ENCODE measurements at places on chromosomes 6 and 20.
A peak's percentile ranks its signal among the peaks of the same experiment; 100 is the strongest.

GRCh38 chr6:5135788-5136376 lies 50.7 kb downstream of the PPP1R3G start:
- no peak for DNase-seq

- DNase-seq, result no peak
Measured at GRCh38 chr6:138821519-138821918, 25.6 kb downstream of the ECT2L start.

GRCh38 chr20:13260650-13261279 lies 39.7 kb downstream of the ISM1 start:
- DNase-seq, result no peak

DNA sequence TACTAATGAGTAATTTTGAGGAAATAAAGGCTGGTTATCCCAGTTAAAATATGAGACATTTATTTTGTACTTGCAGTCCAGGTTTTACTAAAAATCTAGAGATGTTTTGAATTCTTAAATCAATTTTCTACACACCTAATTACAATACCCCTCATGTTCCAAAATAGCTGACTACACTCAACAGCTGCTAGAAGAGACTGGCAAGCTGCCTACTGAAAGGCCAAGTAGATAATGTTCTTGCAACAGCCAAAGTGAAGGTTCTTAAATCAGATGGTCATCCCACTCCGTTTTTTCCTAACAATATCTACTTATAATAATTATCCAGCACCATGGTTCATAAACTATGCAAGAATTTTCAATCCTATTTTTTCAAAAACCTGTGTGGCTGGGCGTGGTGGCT lies 69.0 kb downstream of the DTNBP1 start:
- DNase-seq, result peak; percentile 27

GRCh38 chr20:53736122-53736756 lies 142.6 kb upstream of the ZNF217 start:
- no peak for DNase-seq

GRCh38 chr6:132663661-132664060 lies 4.7 kb upstream of the TAAR1 start:
- peak; percentile 26 for DNase-seq

DNA sequence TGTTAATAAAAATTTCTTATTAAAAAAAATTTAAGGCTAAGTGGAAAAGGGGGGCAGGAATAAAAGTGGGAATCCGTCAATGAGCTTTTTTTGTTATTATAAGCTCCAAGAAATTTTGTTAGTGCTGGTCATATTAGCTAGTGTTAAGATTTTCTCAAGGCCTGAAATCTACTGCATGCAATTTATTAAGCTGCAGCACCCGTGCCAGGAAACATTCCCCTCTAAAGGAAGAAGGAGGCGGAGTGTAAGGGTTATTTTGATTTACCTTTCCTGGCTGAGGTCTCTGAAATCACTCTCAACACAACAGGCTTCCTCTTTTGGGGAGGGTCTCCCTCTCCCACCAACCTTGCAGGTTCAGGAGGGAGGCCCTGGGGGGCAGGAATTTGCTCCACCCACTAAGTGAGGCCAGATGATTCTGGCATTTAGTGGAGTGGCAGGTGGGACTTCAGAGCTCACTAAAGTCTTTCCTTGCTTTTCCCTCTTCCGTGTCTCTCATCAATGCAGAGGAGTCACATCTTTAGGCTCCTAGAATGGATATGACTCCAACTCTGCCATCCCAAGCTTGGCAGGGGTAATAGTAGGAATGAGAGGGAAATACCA lies 168.8 kb downstream of the BCAS1 start:
- no peak for DNase-seq

DNA sequence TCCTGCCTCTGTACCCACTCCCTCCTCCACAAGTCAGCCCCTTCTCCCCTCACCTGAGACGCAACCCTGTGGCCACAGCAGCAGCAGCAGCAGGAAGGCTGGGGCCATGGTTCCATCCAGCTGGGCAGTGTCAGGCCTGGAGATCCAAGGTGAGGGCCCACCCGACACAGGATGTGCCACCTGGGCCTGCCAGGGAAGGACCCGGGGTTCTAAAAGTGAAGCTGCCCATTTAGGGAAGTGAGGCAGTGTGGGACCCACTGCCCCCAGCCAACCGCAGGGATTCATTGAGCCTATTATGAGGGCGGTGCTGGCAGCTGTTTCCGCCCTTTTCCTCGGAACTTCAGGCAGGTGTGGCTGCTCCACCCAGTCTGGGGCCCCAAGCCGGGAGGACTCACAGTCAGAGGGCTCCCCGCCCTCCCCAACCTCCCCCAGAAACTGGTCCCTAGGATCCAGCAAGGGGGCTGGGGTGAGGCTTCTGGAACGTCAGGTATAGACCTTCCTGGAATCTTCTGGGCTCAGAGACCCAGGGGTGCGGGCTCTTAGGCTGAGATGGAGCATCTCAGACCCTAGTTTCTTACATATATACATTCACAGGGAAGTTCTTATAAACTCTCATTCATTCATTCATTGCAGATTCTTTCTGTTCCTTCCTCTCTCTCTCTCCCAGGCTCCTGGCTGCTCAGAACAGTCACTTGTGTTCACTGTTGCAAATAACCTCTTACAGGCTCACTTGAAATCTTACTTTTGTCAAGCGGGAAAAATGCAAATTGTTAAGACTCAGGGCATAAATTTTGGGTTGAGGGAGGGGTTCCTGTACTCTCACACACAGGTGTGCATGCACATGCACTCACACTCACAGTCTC lies at the start of gene TREML2:
TREML2 (minus strand) TSS at position 249 of the 863 bp plus-strand sequence; CDS start at position 108, 141 bp downstream.
- no peak for DNase-seq

GRCh38 chr6:156809034-156809433 lies 31.9 kb downstream of the ARID1B start:
- peak; percentile 55 for DNase-seq

DNA sequence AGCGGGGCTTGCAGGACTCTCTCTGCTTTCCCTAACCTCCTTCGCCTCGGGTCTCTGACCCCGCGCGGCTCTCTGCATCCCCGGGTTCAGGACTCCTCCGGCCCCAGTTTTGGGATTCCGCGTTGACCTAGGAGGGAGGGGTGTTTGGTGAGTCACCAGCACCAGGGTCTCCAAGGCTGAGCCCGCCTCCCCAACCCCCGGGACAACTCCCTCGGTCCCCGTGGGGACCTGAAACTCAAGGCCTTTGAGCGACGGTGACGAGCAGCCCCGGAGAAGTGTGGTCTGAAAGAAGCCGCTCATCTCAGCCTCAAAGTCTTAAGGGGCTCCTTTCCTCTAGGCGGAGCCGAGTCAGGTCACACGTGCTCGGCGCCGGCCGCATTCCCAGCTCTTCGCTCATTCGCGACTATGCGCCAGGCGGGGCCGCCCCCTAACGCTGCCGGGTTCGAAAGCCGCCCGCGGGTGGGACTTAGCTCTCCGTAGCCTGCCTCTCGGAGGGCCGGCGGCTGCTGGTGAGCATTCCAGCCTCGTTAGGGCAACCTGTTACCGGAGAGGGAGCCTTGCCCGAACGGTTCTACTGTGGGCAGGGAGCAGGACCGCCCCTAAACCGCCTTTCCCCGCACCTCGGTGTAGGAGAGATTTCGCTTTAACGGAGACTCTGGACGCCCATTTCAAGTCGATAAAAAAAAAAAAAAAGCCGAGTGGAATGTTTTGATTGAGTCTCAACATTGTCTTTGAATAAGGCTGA lies 3.0 kb upstream of the PRDM13 start:
- peak; percentile 8 for DNase-seq

DNA sequence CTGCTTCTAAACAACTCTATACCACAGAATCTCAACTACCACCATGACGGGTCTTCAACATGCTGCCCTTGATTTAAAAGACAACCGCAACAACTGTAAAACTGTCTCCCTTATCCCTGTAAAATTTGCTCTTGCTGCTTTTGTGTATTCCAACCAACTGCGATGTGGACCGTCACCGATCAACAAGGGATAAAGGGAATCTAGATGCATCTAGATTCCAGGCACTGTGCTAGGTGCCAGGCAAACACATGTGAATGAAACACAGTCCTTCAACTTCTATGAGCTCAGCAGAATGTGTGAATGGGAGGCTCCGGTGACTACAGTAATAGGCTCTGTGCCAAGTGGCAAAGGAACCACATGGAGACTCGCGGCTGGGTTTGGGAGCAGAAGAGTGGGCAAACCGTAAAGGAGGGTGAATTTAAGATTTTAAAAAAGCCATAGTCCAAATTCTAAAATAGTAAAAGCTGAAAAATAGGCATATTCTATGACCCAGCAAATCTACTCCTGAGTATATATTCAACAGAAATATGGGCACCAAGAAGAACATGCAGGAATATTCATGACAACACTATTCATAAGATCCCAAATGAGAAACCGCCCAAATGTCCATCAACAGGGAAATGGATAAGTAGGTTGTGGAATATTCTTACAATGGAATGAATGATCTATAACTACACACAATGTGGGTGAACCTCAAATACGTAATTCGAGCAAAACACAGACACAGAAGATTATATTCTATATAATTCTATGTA lies 3.7 kb upstream of the PRND start:
- DNase-seq, result no peak

DNA sequence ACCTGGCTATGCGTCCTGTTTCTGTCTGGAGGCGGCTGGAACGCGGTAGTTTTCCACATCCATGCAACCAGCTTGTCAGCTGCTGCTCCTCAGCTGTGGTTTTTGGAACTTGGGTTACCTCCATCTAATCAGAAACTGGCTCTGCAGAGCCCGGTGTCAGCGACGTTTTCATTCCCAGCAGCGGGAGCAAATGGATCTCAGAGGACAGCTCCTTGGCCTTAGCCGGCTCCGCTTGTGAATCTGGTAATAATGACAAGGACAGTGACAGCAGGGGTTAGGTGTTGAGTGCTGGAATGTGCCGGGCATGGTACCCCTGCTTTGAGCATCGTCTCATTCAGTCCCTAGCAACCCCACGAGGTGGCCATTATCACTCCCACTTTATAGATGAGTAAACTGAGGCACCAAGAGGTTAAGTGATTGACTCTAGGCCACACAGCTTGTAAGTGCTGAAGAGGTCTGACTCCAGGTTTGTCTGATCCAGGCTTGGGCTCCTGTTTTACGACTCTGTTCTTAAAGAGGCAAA lies 1.3 kb downstream of the SLCO4A1 start:
- DNase-seq, result peak; percentile 18

GRCh38 chr6:112065426-112065986 lies 11.6 kb downstream of the CCN6 start:
- DNase-seq, result peak; percentile 46

DNA sequence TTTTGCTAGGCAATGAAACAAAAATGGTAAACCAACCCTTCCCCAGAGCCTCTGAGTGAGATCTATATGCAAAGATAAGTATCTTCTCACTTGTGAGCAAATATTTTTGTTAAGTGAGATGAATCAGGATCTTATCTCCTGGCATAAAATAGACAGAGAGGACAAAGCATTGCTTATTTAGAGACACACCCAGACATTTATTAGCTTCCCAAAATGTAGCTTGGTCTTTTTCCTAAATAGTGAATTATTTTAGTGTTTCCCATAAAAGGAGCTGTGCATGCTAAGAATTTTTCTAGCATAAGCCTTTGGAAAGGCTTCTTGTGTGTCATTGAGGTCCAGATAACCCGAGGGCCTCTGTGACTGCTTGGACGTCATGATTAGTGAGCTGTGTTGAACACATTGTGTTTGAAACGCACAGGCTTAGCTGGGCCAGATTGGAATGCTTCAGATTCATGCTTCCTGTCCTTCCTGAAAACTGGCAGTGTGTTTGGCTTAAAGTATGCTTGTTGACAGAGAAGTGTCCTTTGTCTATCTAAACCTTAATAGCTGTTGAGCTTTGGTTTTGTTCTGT lies 16.5 kb downstream of the MTHFD1L start:
- peak; percentile 100 for DNase-seq

- peak; percentile 92 for DNase-seq
Measured at GRCh38 chr6:85403331-85404015, 46.4 kb upstream of the NT5E start.

DNA sequence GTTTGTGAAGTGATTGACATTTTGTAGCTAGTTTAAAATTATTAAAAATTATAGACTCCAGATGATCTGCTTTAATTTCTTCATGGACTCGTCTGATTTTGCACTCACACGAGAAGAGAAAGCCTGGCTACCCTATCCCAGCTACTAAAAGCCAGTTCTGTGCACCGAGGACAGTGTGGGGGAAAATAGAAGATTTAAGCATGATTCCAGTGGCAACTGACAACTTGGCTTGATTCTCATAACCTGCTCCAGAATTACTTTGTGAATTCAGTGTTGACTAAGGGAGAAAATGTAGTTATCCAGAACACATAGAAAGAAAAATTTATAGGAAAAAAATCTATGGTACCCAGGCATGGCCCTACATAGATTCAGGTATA lies 88.7 kb downstream of the SNAP25 start:
- DNase-seq, result no peak

DNA sequence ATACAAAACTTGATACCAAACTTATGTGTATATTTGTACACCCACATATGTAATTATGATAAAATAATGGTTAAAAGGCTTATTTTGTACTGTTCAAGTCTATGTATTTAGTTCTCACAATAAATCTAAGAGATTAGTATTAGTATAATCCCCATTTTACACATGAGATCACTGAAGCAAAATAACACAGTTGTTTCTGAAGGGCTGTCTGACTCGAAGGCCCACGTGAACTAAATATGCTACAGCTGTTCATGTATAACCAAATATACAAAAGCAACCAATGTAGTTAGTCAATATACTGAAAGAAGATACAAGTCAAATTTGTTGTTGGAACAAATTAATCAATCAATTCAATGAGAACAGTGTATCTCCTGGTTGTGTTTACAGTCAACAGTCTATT lies 959.2 kb downstream of the EPHA7 start:
- no peak for DNase-seq

DNA sequence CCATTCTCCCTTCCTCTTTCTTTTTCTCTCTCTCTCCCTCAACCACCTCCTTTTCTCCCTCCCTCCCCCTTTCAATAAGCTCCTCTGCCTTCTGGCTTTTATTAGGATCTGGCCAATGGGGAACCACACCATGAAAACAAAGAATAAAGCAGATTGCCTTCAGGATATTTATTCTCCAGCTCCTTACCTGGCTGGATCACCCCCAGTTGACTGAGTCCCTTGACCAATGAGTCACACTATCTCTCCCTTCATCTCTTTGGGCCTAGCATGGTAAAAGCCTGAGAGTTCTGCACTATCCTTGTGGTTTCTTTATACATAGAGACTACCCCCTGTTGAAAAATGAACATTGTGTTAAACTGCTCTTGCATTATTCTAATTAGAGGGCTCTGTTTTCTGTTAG lies 476.8 kb downstream of the EPHA7 start:
- no peak for DNase-seq

Data from IMR-90 (cell line).